ENCODE measurements at places on chromosomes 7 and 10. TPM values are rescaled to one million over a fixed set of nuclear protein-coding genes. Genes with fewer than 3 reads are reported as not detected.

Gene C10orf143
- 5.6 TPM for polyA plus RNA-seq

DNA sequence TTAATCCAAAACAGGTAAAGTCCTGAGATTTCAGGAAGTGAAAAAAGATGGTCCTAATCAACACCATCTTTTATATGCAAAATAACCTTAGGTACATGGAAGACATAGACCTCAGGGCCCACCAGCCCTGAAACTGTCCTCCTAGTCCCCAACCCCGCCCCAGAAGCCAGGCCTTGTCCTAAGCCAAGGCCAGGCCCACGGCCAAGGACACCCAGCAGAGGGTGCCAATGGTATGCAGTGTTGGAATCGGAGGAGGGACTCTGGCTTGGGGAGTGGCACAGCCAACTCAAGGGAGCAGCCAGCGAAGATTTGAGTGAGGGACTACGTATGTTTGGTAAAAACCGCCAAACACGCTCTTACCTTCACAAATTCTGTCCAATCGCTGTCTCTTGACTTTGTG, 96.7 kb downstream of the ZRANB1 start:
- no peak for DNase-seq

GRCh38 chr10:104317269-104317710, 21.0 kb downstream of the ITPRIP start:
- DNase-seq, result no peak

DNA sequence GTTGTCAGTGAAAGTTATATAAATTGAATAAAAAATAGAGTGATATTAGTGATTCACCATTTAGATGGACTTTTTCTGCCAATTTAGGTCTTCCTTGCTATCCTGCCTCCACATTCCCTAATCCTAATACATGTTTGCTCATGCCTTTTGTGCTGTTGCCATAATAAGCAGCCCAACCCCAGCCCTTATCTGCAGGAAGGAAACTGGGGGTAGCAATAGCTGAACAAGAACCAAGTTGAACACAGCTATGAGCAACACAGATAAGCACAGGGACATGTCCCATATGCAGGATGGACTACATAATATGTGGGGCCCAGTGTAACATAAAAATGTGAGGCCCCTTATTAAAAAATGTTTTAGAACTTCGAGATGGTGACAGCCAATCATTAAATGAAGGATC, 91.2 kb upstream of the AHR start:
- no peak for DNase-seq

DNA sequence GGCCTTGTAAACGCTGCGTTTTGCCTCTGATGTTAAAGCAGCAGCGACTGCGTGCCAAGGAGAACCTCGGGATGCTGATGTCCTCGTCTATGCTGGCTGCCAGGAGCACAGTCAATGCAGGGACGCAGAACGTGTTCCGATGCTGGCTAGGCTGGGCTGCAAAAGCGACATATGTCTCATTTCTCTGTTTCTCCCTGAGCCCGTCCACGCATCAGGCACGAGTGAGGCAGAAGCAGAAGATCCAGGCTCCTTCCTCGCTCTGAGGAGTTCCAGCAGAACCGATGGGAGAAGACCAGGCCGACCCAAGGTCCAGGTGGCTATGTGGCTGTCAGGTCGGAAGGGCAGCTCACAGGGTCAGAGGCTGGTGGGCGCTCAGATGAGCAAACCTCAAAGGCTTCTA, 3.7 kb upstream of the FOXL3 start:
- no peak for DNase-seq

DNA sequence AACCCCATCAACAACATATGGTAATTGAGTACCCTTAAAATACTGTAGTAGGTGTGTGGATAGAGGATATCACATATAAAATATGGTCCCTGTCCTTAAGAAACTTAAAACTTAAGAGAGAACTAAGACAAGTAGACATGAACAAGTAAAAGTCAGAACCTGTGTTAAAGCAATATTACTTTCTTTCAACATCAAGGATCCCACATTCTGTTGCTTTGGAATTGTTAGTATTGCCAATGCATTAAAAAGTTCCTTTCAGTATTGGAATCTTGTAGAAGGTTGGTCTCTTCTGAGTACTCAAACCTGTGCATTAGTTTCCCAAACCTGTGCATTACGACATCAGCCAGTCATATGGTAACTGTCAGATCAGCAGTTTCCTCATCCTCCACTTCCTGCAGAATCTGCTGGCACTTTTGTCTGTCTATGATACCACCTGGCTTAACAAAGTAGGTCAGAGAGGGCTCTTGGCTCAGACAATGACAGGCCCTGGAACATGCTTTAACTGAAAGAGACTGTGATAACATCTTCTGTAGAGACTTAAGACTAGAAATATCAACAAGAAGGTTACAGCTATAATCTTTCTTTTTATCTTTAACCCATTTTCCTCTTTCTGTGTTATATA, 56.5 kb downstream of the CCDC71L start:
- DNase-seq, result no peak

GRCh38 chr10:70232155-70232858, 922 bp downstream of the PPA1 start:
- DNase-seq, result peak; percentile 67

Gene MSMB
- polyA plus RNA-seq, result not detected

Gene SUPV3L1
- 43.3 TPM for polyA plus RNA-seq

- no peak for DNase-seq
Measured at GRCh38 chr7:140304191-140304799, 94.0 kb downstream of the SLC37A3 start.

DNA sequence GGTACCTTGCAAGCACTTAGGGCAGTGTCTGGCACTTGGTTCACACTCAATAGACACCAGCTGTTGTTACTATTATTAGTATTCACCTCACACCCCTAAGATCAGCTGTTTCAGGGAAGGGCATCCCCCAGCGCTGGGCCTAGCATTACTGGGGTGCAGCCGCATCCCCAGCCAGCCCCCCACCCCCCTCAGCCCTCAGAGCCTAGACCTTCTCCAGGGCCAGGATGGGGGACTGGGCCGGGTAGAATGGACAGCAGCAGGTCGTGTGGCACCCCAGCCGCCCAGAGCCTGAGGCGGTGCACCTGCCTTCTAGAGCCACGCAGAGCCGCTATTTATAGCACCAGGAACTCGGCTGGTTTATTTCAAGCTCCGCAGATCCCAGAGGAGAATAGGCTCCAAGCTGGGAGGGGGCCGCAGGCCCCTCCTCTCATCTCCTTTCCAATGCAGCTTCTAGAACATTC, 60.5 kb downstream of the GTF2IRD1 start:
- DNase-seq, result no peak

DNA sequence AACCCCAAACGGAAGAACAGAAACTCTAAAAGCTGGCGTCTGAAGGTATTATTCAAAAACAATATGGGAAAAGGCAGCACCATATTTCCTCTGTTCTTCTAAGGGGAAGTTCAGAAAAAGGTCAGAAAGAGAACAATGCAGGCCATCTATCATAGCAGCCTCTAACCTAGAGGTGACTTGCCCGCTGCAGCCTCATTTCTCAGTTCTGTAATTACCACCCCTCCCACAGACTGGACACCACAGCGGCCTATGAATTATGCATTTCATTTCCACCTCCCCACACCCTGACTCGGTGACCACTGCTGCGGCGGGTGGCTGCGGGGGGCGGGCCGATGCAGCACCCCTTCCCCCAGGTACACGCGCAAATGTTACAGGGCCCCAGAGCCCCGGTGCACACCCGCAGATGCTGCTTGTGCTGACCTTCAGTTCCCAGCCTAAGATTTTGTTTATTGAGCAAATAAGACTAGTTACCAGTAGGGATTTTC, 125.5 kb downstream of the CLEC2L start:
- no peak for DNase-seq

DNA sequence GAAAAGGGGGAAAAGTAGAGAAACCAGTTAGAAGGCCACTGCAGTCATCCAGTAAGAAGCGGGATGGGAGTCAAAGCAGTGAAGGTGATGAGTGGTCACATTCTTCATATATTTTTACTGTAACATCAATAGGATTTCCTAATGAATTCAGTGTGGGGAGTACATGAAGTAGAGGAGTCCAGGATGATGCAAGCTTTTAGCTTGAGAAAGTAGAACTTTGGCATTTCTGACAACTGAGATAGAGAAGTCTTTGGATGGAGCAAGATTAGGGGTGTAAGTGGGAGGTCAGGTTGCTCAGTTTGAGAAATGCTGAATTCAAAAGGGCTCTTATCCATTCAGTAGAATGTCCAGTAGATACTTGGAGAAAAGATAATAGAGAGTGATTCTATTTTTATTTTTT, 264.1 kb upstream of the DGKB start:
- no peak for DNase-seq

Gene CXCL12
- polyA plus RNA-seq, result 169 TPM

GRCh38 chr10:122117475-122117874, 128.5 kb downstream of the TACC2 start:
- DNase-seq, result no peak

DNA sequence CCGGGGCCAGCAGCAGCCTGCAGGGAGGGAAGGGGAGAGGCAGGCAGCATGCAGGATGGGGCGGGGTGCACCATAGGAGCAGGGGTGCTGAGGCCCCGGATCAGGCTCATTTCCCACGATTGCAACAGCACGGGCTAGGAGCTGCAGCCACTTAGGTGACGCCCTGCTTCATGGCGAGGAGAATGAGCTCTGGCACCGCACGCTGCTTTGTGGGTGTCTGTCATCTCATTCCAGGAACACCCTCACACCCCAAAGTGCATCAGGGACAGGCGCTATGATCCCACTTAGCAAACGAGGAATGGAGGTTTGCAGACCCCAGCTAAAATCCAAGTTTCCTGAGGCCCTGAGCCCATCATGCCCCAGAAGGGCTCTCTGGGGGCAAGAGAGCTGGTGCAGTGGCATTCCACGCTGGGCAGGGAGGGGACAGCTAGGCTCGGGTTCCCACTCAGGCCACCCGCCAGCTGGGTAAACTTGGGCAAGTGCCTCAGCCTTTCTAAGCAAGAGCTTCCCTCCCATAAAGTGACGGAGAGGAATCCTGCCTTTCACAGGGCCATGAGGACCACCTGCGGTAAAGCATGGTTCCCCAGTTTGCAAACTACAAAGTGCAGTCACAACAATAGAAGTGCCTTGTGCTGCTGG, 9.3 kb downstream of the KCNH2 start:
- DNase-seq, result no peak

DNA sequence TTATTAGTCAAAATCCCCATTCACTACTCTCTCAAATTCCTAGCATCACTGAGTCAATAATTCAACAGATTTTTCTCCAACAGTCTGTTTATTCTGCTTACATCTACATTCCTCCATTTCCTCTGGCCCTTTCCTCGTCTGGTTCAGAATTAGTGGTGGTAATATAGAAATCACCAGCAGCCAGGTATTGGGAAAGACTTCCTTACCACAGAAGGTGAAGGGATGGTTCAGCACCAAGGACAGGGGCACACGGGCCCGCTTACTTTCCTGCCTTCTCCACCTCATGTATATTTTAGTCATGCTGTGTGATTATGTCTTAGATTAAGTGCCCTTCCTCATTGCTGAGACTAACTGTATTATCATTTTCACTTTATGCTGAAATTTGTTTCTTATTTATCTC, 70.4 kb upstream of the APBB1IP start:
- peak; percentile 27 for DNase-seq

GRCh38 chr10:128274938-128275337, 148.7 kb upstream of the MKI67 start:
- peak; percentile 32 for DNase-seq

- DNase-seq, result no peak
Measured at GRCh38 chr10:49325131-49325915, 26.4 kb downstream of the C10orf71 start.

Gene TMEM130
- 0.31 TPM for polyA plus RNA-seq

Gene SLC13A1
- not detected for polyA plus RNA-seq
